ENCODE measurements at places on chromosomes 3 and 15. TPM values are rescaled to one million over a fixed set of nuclear protein-coding genes. Genes with fewer than 3 reads are reported as not detected.

DNA sequence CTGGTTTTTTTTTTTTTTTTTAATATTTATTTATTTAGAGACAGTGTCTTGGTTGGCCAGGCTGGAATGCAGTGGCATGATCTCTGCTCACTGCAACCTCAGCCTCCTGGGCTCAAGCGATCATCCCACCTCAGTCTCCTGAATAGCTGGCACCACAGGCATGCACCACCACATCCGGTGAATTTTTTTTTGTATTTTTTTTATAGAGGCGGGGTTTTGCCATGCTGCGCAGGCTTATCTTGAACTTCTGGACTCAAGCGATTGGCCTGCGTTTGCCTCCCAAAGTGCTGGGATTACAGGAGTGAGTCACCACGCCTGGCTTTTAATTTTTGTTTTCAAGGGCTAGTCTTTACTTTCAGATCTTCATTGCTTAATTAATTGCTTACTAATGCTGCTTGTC, 13.1 kb downstream of the PCCB start:
- no peak for DNase-seq

GRCh38 chr3:10941972-10942371, 50.6 kb upstream of the SLC6A1 start:
- DNase-seq = no peak

- DNase-seq = peak; percentile 59
These were observed 120.5 kb upstream of the PROK2 start for GRCh38 chr3:71905426-71905825.

Gene SLC2A2
- not detected for total RNA-seq

DNA sequence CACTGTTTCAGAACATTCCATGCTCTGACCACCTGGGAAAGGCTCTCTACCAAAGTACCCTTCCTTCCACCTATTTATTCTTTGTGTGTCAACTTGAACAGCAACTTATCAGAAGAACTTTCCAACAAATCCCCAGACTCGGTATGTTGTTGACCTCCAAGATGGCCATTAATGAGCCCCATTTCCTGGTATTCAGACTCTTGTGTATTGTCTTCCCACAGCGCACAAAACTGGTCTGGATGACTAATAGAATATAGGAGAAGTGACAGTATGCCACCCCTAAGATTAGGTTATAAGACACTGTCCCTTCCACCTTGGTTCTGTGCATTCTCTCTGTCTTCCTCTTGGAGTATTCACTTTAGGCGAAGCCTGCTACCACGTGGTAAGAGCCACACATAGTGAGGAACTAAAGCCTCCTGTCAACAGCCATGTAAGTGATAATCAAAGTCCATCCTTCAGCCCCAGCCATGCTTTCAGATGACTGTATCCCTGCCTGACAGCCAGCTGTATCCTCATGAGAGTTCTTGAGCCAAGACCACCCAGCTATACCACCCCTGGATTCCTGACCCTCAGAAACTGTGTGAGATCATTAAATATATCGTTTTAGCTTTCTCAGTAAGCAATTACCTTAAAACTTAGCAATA, 481.7 kb downstream of the MAGI1 start:
- no peak for DNase-seq

- DNase-seq = no peak
These were observed 6.0 kb upstream of the SLC6A1 start for GRCh38 chr3:10986592-10986991.

- peak; percentile 17 for DNase-seq
These were observed 80.5 kb downstream of the SNRK start for GRCh38 chr3:43366885-43367284.

DNA sequence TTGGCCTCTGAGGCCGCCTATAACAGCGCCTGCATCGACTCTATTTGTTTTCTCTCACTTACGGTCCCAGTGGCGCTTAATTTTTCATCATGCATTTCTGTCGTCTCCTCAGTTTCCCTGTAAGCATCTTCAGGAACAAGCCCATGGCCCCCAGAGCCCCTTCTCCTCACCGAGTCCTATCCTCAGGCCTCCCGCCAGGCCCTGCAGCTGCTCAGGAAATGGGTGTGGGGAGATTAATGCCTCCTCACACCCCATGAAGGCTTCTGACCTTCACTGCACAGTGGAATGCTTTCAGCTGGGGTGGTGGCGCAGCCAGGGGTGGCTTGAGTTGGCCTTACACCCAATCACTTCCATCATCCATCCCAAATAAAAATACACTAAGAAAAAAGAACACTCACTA, 260.4 kb downstream of the FAM43A start:
- DNase-seq = no peak

DNA sequence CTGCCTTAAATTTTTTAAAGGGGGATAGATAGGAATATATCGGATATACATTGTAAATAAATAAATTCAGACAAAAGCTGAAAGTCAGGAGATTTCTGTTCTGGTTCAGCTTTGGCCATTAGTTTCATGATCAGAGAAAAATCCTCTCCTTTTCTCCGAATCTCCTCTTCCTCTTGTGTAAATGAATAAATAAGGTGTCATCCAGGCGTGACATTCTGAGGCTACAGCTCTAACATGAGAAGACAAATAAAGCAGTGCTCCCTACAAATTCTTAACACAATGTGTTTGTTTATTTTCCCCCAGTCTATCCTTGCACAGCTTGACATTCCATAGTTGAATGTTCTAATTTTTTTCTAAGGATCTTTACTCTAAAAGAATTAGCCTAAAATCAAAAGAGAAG, 9.4 kb upstream of the MB21D2 start:
- no peak for DNase-seq

GRCh38 chr3:193744822-193745684, 152.0 kb downstream of the OPA1 start:
- DNase-seq = no peak

GRCh38 chr15:93706495-93707292, 524.7 kb upstream of the MCTP2 start:
- DNase-seq = no peak

DNA sequence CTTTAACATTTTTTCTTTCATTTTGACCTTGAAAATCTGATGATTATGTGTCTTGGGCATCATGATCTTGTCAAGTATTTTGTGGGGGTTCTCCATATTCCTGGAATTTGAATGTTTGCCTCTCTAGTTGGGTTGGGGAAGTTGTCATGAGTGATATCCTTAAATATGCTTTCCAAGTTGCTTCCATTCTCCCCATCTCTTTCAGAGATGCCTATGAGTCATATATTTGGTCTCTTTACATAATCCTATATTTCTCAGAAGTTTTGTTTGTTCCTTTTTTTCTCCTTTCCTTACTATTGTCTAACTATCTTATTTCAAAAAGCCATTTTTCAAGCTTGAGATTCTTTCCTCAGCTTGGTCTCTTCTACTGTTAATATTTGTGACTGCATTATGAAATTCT, 69.0 kb upstream of the CCDC80 start:
- DNase-seq = no peak

GRCh38 chr15:63764124-63764803, 69.5 kb downstream of the HERC1 start:
- no peak for DNase-seq

GRCh38 chr3:50345586-50346234, at the start of gene ZMYND10:
Gene ZMYND10, minus strand, starts transcription at chr3:50345732. Its CDS starts 153 bp downstream, at chr3:50345579.
- peak; percentile 94 for DNase-seq

- DNase-seq = no peak
These were observed 152.8 kb upstream of the TBL1XR1 start for GRCh38 chr3:177350121-177350520.

Measured in aorta (tissue), 5 donors.